ENCODE measurements at places on chromosomes 2 and 18.

DNA sequence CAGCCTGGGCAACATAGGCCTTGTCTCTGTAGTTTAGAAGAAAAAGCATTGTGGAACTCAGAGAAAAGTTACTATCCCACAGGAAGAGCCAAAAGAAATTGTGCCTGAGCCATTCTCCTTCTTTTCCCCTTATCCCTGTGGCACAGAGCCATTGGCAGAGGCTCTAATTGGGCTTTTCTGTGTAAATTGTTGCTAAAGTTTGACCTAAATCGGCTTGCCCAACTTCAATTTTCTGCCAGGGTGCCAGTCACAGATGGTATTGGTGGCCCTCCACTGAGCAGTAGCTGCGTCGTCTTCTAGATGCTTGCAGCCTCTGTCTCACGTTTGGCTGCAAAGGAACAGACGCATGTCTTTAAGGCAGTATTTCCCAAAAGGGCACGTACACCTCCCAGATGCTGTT is 30.3 kb downstream of the ZNF532 start:
- no peak for DNase-seq

- DNase-seq: no peak
These were observed 59.2 kb downstream of the RPL37A start for GRCh38 chr2:216557820-216558219.

DNA sequence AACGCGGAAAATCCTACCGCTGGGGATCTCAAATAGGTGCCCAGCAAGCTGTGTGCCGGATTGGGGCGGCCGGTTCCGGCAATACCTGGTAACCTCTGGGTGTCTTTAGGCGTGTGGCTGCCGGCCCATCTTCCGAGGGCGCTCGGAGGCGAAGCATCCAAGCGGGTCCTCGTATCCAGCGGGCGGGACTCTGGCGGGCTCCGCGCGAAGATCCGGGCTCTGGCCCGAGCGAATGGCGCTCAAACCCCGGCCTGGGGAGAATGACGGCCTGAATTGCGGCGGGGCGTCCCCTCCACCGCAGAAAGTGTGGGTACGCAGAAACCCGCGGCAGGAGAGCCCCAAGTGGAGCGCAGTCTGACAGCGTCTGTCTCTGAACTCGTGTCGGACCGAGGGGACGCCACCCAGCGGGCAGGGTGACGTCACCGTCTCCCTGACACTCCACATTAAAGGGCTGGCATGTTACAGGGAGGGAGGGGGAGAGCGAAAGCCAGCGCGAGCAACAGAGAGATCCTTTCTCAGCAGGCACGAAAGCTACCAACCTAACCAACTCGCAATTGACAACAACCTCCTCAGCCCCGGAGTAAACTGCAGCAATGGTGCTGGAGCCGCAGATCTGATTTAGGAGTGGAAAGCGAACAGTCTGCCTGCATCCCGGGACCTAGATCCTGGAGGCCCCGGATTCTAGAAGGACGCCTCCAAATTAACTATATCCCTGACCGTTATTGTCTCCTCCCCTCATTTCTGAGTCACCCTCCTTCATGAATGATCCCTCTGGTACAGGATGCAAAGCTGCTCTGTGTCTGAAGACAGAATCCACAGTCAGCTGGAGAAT is at the start of gene SKOR2:
Gene SKOR2 (minus strand): TSS at position 372 of the 832 bp plus-strand sequence. CDS start 2,477 bp downstream, outside the sequence.
- DNase-seq: no peak

GRCh38 chr18:75198036-75198435 is 10.9 kb downstream of the PTGR3 start:
- no peak for DNase-seq

DNA sequence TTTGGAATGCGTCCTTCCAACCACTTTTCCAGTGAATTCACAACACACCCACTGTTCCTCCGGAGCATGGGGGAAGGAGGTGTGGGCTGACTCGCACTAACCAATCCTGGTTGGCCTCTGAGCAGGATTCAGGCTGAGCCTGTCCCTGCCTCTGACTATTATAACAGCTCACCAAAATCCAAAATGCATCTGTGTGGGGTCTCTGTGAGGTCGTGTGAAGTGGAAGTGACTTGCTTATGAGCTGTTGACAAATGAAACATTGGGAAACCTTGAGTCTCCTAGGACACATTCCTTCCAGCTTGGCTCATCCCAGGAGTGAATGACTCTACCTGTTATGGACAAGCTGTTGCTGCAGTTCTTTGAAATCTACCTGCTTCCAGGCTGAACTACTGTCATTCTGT is 1.5 kb downstream of the CIDEA start:
- DNase-seq: no peak

- no peak for DNase-seq
These were observed 113.6 kb downstream of the BABAM2 start for GRCh38 chr2:28004086-28004485.

DNA sequence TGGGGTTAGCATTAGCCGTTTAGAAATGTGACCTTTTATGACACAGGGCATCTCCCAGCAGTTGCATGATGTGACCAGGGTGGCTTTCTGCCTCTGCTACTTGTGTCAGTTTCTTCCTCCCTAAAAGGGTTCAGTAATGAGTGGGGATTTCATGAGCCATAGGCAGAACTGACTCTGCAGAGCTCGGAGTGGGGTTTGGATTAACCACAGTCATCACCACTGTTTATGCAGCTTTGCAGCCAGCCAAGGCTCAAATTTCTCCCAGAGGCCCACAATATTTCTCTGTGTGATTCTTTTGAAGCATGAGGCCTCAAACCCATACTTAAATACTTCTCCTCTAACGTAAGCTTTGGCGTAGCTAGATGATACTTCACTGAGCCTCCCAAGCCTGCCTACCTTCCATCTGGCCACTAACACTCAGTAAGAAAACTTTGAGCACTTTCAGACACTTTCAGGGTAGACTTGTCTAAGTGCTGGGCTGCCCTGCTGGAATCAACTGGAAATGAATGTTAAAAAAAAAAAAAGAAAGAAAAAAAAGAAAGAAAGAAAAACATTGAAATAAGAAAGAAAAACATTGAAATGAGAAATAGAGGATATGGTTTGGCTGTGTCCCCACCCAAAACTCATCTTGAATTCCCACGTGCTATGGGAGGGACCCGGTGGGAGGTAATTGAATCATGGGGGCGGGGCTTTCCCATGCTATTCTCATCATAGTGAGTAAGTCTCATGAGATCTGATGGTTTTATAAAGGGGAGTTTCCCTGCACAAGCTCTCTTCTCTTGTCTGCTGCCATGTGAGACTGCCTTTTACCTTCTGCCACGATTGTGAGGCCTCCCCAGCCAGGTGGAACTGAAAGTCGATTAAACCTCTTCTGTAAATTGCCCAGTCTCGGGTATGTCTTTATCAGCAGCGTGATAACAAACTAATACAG is 11.5 kb upstream of the LAPTM4A start:
- peak; percentile 10 for DNase-seq

DNA sequence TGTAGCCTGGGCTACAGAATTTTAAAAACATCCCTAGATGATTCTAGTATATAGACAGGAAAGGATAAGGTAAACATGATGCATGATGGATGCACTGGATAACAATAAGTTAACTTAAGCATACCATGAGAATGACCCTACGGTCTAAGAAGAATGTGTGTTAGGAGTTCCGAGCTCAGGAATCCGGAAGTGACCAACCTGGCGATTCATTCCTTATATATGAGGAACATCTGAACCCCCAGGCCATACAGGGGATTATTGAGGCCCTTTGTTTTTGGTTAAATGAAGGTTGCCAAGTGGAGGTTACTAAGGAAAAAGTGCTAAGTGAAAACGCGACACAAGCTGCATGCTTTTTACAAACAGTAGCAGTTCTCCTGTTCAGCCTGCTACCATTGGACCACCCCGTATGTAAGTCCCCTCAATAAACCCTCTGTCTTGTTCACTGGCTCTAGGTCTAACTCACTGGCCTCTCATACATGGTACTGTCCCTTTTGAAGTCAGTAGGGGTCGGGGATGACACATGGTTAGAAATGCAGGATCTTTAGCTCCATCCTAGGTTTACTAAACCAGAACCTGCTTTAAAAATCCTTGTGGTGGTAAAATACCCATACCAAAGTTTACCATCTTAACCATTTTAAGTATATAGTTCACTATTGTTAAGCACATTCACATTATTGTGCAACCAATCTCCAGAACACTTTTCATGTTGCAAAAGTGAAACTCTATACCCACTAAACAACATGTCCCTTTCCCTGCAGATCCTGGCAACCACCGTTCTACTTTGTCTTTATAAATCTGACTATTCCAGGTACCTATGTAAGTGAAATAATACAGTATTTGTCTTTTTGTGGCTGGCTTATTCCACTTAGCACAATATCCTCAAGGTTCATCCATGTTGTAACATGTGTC is 111.0 kb upstream of the MAP4K3 start:
- no peak for DNase-seq

DNA sequence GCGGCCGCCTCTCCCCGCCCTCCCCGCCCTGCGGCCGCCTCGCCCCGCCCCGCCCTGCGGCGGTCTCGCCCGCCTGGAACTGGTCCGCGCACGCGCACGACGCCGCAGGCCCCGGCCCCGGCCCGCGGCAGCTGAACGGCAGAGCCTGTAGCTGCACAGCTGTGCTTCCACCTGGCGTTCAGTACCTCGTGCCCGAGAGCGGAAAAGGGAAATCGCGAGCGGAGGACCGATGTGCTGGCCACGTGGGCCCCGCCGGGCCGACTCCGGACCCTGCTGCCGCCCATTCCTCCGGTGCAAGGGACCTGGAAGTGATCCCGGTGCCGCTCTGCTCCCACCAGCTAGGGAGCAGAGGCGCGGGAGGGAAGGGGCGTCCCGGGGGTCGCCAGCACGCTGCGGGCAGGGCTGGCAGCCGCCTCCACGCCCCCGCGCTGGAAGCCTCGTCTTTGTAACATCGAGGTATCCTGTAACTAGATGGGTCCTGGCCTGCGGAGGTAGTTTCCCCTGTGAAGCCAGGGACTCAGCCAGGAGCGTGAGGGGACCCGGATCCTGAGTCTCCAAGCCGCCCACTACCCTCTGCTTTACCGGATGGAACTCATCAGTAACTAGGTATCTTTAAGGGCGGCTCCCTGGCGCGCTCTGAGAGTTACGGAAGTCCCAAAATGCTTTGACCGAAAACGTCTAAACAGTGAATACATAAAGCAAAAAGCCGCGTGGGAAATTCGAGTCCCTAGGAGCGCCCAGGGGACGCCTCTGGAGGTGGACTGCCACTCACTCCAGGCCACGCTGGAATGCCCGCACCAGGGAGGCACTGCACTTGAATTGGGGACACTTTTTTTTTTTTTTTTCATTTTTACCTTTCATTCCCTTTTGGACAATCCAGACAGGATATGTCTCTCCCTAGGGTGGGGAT is 704 bp upstream of the ODC1 start:
- peak; percentile 93 for DNase-seq

DNA sequence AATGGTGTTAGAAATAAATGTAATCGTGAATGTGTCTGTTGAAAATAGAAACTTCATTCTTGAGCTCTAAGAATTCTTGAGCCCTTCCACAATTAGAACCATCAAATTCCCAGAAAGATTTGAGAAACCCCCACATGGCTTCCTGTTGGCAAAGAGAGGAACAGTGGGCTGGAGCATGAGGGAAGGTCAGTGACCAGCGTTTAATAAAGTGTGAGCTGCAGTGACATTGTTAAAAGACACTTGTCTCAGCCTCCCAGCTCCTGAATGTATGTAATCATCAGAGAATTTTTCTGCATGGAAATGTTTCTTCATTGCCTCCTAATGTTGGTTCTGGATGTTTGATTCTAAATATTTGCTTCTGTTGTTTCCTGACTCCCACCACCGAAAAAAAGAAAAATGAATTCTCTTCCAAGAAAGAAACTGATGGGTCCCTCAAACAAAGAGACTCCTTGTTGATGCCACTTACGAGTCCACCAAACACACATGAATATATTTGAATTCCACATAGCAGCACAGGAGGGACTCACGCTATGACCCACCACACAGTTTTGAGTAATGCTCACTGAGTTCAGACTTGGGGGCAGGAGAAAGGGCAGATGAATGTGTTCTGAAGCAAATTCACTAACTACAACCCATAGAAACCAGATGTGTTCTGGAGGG is 225.1 kb upstream of the KLHL29 start:
- no peak for DNase-seq

DNA sequence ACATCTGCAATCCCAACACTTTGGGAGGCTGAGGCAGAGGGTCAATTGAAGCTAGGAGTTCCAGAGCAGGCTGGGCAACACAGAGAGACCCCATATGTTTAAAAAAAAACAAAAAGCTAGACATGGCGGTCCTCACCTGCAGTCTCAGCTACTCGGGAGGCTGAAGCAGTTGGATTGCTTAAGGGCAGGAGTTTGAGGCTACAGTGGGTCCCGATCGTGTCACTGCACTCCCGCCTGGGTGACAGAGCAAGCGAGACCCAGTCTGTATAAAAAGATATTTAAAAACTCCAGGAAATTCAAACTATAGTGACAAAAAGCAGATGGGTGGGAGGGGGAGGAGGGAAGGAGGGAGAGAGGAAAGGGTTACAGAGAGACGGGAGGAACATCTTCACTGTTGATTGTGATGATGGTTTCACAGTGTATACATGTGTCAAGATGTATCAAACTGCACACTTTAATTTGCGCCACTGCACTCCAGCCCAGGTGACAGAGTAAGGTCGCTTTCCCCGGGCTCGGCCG is 942 bp upstream of the ZNF236 start:
- peak; percentile 20 for DNase-seq

- no peak for DNase-seq
These were observed 130.4 kb downstream of the SPTBN1 start for GRCh38 chr2:54586494-54586893.

DNA sequence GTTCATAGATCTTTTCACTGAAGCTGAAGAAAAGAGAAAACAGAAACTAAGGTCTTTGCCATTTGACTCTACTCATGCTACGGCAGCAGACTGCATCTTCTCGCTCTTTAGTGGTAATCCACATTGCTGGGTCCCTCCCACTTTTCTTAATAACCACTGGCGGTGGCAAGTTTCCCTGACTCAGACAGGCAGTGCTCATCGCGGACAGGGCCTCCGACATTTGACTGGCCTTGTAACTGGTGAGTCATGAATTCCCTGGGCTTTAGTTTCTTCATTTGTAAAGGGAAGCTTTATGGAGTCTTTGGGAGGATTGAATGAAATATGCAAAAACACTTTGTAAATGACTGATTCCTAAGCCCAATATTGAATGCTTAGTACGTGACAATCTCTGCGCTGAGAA is 238.2 kb upstream of the RBBP8 start:
- DNase-seq: no peak

- DNase-seq: no peak
These were observed 51.3 kb upstream of the CYRIA start for GRCh38 chr2:16716944-16717343.

DNA sequence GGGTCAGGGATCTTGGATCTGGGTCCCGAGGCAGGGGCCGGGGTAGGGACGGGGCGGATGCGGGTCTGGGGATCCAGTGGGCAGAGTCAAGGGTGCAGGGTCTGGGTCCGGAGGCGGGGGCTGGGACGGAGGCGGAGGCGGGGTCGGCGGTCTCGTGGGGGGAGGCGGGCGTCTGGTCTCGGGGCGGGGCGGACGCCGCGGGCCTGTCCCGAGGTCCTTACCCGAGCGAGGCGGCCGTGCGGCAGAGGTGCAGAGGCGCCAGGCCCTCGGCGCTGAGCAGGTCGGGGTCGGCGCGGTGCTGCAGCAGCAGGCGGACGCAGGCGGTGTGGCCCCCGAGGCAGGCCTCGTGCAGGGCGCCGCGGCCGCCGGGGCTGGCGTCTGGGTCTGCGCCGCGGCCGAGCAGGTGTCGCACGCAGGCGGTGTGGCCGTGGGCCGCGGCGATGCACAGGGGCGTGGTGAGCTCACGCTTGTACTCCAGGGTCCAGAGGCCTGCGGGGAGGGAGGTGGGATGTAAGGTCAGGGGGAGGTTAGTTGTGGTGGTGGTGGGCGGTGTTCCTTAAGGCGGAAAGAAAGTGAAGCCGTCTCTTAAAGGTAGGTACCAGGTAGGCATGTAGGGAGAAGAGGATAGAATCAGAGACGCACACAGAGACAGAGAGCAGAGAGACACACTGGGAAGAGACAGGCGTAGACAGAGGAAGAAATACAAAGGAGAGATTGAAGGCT is 26.6 kb downstream of the ASB18 start:
- DNase-seq: no peak

GRCh38 chr2:111168528-111169239 is 48.0 kb downstream of the BCL2L11 start:
- peak; percentile 76 for DNase-seq
